ENCODE measurements at places on chromosomes 11 and 22. TPM values are rescaled to one million over a fixed set of nuclear protein-coding genes. Genes with fewer than 3 reads are reported as not detected.

The LRRC51 gene
- 7.9 TPM for total RNA-seq

The CNTF gene
- total RNA-seq: 1.5 TPM

The POU2AF1 gene
- total RNA-seq: not detected

The KRTAP5-1 gene
- total RNA-seq: not detected

The GLB1L2 gene
- 7.9 TPM for total RNA-seq

The BDNF gene
- total RNA-seq: 5.4 TPM

The GAL3ST3 gene
- total RNA-seq: 21.1 TPM

The SLC17A6 gene
- 1.6 TPM for total RNA-seq

- H3K27me3 ChIP-seq: peaks cover 5% of the 10 kb centered on the region
- H3K36me3 ChIP-seq: no peaks in the 10 kb centered on the region
- H3K4me1 ChIP-seq: no peaks in the 10 kb centered on the region
Measured at GRCh38 chr11:69682221-69682620, 7.1 kb upstream of the LTO1 start.

- H3K4me1 ChIP-seq: no peaks in the 10 kb centered on the region
- H3K27ac ChIP-seq: no peak overlapping the region
- no peaks in the 10 kb centered on the region for H3K27me3 ChIP-seq
- DNase-seq: no peak
- H3K36me3 ChIP-seq: no peaks in the 10 kb centered on the region
Measured at GRCh38 chr11:123586568-123586967, 67.9 kb downstream of the SCN3B start.

GRCh38 chr11:5225480-5225871, 1.4 kb downstream of the HBB start:
- no peak overlapping the region for H3K4me3 ChIP-seq
- H3K4me1 ChIP-seq: no peaks in the 10 kb centered on the region
- H3K27me3 ChIP-seq: no peaks in the 10 kb centered on the region
- DNase-seq: no peak
- H3K36me3 ChIP-seq: no peaks in the 10 kb centered on the region

- H3K4me3 ChIP-seq: no peak overlapping the region
- DNase-seq: no peak
- H3K27ac ChIP-seq: no peak overlapping the region
- H3K4me1 ChIP-seq: peaks cover 12% of the 10 kb centered on the region
Measured at GRCh38 chr22:19904174-19904856, 37.3 kb upstream of the COMT start.

- no peak overlapping the region for H3K4me3 ChIP-seq
- no peak overlapping the region for H3K27ac ChIP-seq
- DNase-seq: no peak
- no peaks in the 10 kb centered on the region for H3K4me1 ChIP-seq
Measured at GRCh38 chr11:3786781-3787428, 10.4 kb downstream of the NUP98 start.

- H3K4me3 ChIP-seq: no peak overlapping the region
- H3K36me3 ChIP-seq: no peaks in the 10 kb centered on the region
- no peak overlapping the region for H3K27ac ChIP-seq
- no peaks in the 10 kb centered on the region for H3K27me3 ChIP-seq
- DNase-seq: no peak
- no peaks in the 10 kb centered on the region for H3K4me1 ChIP-seq
Measured at GRCh38 chr11:76292583-76293188, 86.4 kb upstream of the WNT11 start.

GRCh38 chr11:66336234-66337102, at the start of gene RIN1:
Gene RIN1, minus strand, starts transcription at chr11:66336434. Its CDS starts 32 bp downstream, at chr11:66336402.
- peaks cover 4% of the 10 kb centered on the region for H3K36me3 ChIP-seq
- 0 out of 2 replicates have a peak within 1 kb of the TSS, but pooled peaks have one; percentile 20 for H3K27ac ChIP-seq
- no peak for DNase-seq
- peak within 1 kb of the TSS; percentile 44 for H3K4me3 ChIP-seq

DNA sequence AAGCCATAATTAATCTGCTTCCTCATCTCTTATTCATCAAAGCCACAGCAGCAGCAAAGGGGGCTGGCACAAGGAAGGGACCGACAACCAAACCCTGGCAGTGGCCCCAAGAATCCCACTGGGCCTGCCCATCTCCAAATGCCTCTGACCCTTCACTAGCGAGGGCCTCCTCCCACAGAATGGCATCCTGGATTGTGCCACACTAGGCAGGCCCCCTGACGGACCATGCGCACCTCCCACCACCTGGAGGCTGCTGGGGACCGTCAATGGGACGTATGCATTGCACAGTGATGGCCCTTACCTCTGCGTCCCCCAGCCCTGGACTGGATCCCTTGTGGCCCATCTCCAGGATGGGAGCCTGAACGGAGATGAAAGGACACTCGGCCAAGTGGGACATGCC, 4.1 kb upstream of the RTN4R start:
- H3K27ac ChIP-seq: no peak overlapping the region
- H3K4me3 ChIP-seq: no peak overlapping the region
- no peaks in the 10 kb centered on the region for H3K27me3 ChIP-seq
- no peaks in the 10 kb centered on the region for H3K36me3 ChIP-seq
- peaks cover 7% of the 10 kb centered on the region for H3K4me1 ChIP-seq
- no peak for DNase-seq

DNA sequence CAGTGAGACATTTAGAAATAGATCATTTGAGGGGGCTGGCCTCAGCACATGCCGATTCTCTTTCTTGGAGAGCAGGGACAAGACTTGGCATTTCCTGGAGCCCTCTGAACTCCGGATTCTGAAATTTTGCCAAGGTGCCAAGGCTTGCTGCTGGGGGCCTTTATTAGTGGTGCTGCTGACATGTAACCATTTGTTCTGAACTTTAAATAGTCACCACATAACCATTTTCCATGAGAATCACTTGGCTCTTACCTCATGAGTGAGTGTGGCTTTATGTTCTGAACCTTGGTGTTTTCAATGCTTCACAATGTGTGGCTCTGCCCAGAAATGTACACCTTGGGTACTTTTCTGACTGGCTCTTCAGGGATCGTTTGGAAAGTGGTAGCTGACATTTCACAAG, 33.3 kb downstream of the SYT13 start:
- H3K27ac ChIP-seq: no peak overlapping the region
- no peak overlapping the region for H3K4me3 ChIP-seq
- H3K36me3 ChIP-seq: no peaks in the 10 kb centered on the region
- H3K27me3 ChIP-seq: no peaks in the 10 kb centered on the region

DNA sequence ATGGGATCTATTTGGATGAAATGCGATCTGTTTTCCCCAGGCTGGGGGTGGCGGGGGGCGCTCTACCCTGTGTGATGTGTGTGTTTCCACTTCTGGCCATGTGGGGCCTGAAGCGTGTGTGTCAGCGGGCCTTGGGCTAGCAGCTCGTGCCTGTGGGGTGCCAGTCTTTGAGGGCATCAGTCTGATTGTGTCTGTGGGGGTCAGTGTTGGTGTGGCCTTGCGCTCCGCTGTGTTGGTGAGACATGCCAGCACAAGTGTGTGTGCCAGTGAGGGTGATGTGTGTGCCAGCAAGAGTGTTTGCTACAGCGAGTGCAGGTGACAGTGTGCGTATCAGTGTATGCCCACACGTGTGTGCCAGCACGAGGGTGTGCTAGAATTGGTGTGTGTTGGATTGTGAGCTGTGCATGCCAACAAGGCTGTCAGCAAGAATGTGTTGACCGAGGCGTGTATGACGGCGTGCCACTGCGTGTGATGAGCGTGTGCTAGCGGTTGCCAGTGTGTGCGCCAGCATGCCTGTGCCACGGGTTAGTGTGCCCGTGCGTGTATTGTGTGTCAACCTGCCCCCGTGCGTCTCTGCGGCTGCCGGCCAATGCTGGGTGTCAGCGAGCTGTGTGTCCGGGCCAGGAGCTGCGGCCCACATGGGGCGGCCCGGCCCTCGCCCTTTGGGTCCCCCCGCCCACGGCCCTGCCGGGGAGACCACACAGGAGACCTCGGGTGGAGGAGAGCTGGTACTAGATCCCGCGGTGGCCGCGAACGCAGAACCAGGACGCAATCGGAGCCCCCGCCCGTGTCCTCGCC, 519 bp downstream of the ARRB1 start:
- peaks cover 10% of the 10 kb centered on the region for H3K4me1 ChIP-seq
- no peaks in the 10 kb centered on the region for H3K36me3 ChIP-seq
- H3K4me3 ChIP-seq: peak overlapping the region; percentile 62
- DNase-seq: peak; percentile 63

GRCh38 chr11:117669062-117669461, 128.0 kb downstream of the DSCAML1 start:
- peaks cover 14% of the 10 kb centered on the region for H3K4me1 ChIP-seq
- no peaks in the 10 kb centered on the region for H3K27me3 ChIP-seq
- no peaks in the 10 kb centered on the region for H3K36me3 ChIP-seq
- no peak for DNase-seq

GRCh38 chr11:64444838-64445441, 86.0 kb downstream of the RPS6KA4 start:
- H3K4me1 ChIP-seq: peaks cover 10% of the 10 kb centered on the region
- H3K27ac ChIP-seq: no peak overlapping the region
- no peak overlapping the region for H3K4me3 ChIP-seq

GRCh38 chr11:24134879-24135589, 361.8 kb upstream of the LUZP2 start:
- no peak for DNase-seq
- H3K27me3 ChIP-seq: no peaks in the 10 kb centered on the region
- H3K4me1 ChIP-seq: no peaks in the 10 kb centered on the region
- no peak overlapping the region for H3K4me3 ChIP-seq
- H3K36me3 ChIP-seq: no peaks in the 10 kb centered on the region

- no peaks in the 10 kb centered on the region for H3K4me1 ChIP-seq
- no peak overlapping the region for H3K4me3 ChIP-seq
- no peaks in the 10 kb centered on the region for H3K27me3 ChIP-seq
Measured at GRCh38 chr11:70489276-70489675, 90.9 kb downstream of the CTTN start.

GRCh38 chr22:25718135-25718840, 23.7 kb upstream of the MYO18B start:
- no peak overlapping the region for H3K4me3 ChIP-seq
- DNase-seq: no peak
- H3K36me3 ChIP-seq: peaks cover 8% of the 10 kb centered on the region

- no peak overlapping the region for H3K27ac ChIP-seq
- DNase-seq: no peak
- H3K27me3 ChIP-seq: no peaks in the 10 kb centered on the region
- no peak overlapping the region for H3K4me3 ChIP-seq
- no peaks in the 10 kb centered on the region for H3K36me3 ChIP-seq
Measured at GRCh38 chr11:96481204-96481603, 91.4 kb downstream of the JRKL start.

DNA sequence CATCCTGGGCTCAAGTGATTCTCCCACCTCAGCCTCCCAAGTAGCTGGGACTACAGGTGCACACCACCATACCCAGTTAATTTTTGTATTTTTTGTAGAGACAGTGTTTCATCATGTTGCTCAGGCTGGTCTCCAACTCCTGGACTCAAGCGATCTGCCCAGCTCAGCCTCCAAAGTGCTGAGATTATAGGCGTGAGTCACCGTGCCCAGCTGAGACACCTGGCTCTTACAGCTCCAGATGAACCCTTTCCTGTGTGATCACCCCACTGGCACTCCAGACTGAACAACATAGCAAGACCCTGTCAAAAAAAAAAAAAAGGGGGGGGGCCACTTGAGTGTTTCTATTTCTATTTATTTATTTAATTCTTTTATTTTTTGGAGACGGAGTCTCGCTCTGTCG, 1.0 kb upstream of the ADSL start:
- no peak for DNase-seq
- peaks cover 12% of the 10 kb centered on the region for H3K36me3 ChIP-seq
- H3K27me3 ChIP-seq: no peaks in the 10 kb centered on the region
- H3K4me1 ChIP-seq: peaks cover 6% of the 10 kb centered on the region
- peak overlapping the region; percentile 99 for H3K4me3 ChIP-seq
- no peak overlapping the region for H3K27ac ChIP-seq

DNA sequence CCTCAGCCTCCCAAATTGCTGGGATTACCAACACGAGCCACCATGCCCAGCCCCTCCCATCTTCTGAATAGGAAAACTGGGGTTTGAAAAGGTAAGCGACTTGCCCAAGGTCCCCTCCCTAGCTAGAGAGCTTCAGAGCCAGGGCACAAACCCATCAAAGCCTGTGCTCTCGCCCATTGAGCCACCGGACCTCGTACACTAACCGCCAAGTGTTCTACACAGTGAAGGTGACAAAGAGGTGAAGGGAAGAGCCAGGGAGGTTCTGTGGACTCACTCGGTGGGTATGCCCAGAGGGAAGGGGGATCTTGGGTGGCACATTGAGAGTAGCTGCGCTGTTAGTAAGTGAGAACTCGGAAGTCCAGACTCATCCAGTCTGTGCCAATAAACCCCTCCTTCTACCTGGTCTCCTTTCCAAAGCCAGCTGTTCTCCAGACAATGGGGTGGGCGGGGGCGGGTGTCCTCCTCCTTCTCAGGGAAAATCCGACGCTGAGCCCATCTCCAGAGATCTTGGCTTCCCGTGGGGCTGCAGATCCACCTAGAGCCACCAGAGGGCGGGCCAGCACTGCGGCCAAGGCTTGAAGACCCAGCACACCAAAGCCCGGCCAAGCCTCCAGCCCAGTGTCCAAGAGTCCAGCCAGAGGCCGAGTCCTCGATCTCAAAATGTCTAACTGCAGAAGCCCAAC, 3.2 kb upstream of the RTN4RL2 start:
- no peaks in the 10 kb centered on the region for H3K36me3 ChIP-seq
- no peaks in the 10 kb centered on the region for H3K4me1 ChIP-seq
- H3K4me3 ChIP-seq: peak overlapping the region; percentile 84
- peaks cover 30% of the 10 kb centered on the region for H3K27me3 ChIP-seq

DNA sequence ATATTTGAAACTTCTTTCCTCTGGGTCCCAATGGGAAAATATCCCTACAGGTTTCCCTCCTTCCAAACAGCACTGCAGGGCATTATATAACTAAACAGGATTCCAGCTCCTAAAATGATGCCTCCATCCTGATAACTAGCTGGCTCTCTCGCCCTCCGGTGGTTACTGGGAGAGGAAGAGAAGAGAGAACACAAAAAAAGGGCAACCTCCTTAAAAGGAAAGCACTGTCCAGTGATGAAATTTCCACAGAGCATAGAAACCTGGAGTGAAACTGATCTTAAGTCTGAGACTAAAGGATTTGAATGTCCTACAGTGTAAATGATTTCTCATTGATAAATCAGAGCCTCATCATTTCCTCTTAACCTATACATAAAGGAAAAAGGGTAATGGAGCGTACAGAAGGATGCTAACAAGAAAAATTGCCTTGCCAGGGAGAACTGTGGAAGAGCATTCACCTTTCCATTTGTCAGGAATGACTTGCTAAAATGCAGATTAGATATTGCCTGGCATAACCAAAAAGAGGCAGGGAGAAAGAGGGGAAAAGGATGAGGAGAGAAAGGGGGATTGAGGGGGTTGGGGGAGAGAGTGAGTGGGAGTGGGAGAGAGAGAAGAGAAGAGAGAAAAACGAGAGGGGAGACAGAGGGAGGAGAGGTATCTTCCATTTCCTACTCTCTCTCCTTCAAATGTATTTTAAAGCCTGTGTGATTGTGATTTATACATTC, 121.3 kb downstream of the APOL5 start:
- no peak overlapping the region for H3K27ac ChIP-seq
- H3K4me1 ChIP-seq: peaks cover 19% of the 10 kb centered on the region

DNA sequence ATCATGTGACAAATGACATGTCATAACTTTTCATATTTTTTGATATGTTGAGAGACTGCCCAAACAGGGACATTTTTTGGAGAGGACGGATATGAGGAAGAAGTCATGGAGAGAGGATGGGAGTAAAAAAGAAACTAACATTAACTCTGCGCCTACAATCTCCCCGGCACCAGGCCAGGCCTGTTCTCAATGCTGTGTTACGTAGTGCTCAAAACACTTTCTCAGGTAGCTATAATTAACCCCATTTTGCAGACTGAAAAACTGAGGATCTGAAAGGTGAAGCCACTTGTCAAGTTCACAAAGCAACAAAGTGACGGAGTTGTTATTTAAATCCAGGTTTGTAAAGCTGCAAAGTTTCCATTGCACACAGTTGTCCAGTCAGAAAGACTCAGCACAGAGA, 17.4 kb upstream of the NOX4 start:
- no peaks in the 10 kb centered on the region for H3K4me1 ChIP-seq
- H3K27ac ChIP-seq: no peak overlapping the region
- H3K36me3 ChIP-seq: no peaks in the 10 kb centered on the region
- H3K27me3 ChIP-seq: no peaks in the 10 kb centered on the region
- no peak overlapping the region for H3K4me3 ChIP-seq
- DNase-seq: no peak

All from H1 (cell line).